ENCODE measurements at places on chromosomes 3 and 15.

DNA sequence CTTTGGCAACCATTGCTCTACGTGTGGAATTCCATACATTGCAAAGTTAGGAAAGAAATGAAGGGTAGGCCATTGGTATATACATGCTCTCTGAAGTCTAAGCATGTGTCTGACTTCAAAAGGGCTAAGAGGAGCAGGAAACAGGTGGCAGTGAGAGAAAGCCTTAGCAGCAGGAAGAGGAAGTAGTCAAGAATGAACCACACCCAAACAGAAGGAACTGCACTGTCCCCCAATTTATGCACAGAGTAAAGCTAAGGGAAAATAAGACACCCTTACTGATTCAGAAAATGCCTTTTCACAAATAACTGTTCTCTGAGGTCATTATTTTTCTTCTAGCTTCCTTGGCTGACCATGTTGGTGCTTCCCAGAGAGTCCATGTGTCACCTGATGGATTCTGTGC lies 575.4 kb downstream of the NTRK3 start:
- no peak for DNase-seq

DNA sequence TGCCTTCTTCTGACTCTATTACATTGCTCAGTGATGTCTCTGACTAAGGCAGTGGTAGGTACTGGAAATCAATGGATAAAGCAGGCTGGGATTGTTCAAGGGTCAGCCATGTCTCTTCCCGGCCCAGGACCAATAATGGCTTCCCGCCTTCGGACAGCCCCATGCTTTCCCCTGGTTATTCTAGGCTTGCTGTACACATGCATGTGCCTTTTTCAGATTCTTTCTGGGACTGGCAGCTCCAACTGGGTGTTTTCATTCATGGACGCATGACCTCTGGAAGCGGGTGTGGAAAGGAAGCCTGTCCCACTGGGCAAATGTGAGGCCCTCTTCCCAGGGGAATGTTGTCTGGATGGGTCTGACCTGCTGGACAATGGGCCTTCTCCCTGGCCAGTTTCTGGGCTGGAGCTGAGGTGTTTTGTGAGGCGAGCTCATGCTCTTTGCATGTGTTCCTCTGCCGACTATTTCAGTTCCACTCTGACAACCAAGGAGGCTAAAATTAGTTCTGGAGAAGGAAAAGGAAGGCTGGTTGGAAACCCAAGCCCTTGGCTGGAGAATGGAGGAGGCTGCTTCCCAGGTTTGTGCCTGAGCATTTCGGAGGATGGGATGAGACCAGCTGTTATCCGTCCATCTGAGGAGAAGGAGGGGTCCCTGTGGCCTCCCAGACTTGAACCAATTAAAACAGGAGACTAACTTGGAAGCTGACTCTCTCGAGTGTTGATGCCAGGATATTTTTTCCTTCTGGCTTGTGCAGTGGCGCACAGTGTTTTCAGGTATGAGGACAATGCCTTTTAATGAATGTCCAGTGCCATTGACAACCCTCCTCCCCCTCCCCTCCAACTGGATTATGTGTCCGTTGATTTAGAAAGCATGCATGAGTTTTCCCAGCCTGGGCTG lies 6.9 kb downstream of the ACVR2B start:
- no peak for DNase-seq

DNA sequence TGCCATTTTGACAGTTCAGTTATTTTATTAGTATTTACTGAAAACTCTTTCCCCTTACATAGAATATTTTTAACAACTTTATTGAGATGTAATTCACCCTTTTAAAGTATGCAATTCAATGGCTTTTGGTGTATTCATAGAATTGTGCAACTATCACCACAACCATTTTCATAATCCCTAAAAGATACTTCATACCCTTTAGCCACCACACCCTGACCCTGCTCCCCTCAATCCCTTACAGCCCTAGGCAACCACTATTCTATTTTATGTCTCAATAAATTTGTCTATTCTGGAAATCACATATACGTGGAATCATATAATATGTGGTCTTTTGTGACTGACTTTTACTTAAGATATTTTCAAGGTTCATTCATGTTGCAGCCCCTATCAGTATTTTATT lies 29.7 kb downstream of the TEX9 start:
- no peak for DNase-seq

DNA sequence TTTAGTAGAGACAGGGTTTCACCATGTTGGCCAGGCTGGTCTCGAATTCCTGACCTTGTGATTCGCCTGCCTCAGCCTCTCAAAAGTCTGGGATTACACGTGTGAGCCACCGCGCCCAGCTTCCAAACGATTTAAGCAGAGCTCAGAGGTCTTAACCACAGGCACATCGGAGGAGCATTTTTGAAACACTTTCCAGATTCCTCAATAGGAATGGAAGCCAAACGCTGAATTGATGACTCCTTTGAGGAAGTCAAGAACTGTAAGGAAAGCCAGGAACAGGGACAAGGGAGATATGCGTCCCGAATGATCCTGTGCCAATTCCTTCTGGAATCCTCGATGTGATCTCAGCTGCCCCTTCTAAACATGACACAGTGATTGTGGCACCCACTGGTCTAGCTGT lies 40.0 kb downstream of the TRH start:
- DNase-seq = no peak

DNA sequence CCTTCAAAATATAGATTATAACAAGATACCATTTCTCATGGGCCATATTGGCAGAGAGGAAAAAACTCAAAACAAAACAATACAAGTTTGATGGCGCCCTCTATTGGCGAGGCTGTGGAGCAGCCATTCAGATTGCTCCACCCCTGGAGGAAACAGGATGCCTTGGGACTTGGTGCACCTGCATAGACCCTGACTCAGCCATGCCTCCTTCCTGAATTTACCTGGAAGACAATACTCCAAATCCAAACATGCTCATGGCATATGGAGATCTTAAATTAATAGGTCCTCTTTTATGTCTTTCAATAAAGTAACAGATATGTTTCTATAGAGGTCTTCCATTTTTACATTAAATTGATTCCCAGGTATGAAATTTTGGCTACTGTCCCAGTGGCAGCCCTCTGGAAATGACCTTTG lies 90.0 kb downstream of the APBA2 start:
- DNase-seq = peak; percentile 46

- DNase-seq = no peak
Observed at GRCh38 chr3:158258619-158259018, 148.7 kb downstream of the RSRC1 start.

- peak; percentile 43 for DNase-seq
Observed at GRCh38 chr15:68114356-68114755, 60.2 kb downstream of the PIAS1 start.

GRCh38 chr15:29736012-29736743 lies 86.1 kb downstream of the TJP1 start:
- DNase-seq = peak; percentile 22

GRCh38 chr15:46496491-46497115 lies 861.8 kb downstream of the SQOR start:
- DNase-seq = no peak

- DNase-seq = no peak
Observed at GRCh38 chr3:157336252-157337009, 100.2 kb upstream of the PTX3 start.

DNA sequence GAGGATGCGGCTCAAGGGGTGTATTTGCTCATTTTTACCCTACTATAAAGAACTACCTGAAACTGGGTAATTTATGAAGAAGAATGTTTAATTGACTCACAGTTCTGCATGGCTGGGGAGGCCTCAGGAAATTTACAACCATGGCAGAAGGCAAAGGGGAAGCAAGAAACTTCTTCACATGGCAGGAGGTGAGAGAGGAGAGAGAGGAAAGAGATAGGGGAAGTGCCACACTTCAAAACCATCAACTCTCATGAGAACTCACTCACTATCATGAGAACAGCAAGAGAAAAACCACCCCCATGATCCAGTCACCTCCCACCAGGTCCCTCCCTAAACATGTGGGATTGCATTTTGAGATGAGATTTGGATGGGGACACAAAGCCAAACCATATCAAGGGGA lies 192.7 kb downstream of the DIPK2A start:
- DNase-seq = no peak

DNA sequence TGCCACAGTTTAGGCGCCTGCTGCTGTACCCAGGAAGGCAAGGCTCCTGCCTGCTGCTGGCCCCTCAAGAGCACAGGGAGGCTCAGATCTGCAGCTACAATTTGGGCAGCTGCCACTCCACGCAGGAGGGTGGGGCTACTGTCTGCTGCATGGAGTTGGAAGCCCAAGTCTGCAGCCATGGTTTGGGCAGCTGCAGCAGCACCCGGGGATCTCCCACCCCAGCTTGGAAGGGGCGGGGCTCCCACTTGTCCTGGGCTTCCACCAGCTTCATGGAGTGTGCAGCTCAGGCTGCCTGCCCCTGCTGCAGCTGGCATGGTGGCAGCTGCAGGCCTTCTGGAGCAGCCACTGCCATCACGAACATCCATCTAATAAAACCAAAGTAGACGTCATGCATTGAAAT lies 512.9 kb downstream of the PYDC2 start:
- no peak for DNase-seq

- DNase-seq = no peak
Observed at GRCh38 chr3:172705170-172705569, 5.7 kb downstream of the NCEH1 start.

GRCh38 chr3:54628888-54629441 lies 298.9 kb downstream of the LRTM1 start:
- no peak for DNase-seq

GRCh38 chr3:149812606-149813366 lies at the start of gene RNF13:
Gene RNF13, plus strand, starts transcription at chr3:149813215. Its CDS starts 32,812 bp downstream, at chr3:149846027.
- peak; percentile 95 for DNase-seq

- no peak for DNase-seq
Observed at GRCh38 chr3:150306083-150306482, 102.0 kb upstream of the TSC22D2 start.

- DNase-seq = no peak
Observed at GRCh38 chr3:87161013-87161412, 66.1 kb upstream of the CHMP2B start.

GRCh38 chr3:116835658-116836057 lies 126.1 kb downstream of the TUSC7 start:
- no peak for DNase-seq

DNA sequence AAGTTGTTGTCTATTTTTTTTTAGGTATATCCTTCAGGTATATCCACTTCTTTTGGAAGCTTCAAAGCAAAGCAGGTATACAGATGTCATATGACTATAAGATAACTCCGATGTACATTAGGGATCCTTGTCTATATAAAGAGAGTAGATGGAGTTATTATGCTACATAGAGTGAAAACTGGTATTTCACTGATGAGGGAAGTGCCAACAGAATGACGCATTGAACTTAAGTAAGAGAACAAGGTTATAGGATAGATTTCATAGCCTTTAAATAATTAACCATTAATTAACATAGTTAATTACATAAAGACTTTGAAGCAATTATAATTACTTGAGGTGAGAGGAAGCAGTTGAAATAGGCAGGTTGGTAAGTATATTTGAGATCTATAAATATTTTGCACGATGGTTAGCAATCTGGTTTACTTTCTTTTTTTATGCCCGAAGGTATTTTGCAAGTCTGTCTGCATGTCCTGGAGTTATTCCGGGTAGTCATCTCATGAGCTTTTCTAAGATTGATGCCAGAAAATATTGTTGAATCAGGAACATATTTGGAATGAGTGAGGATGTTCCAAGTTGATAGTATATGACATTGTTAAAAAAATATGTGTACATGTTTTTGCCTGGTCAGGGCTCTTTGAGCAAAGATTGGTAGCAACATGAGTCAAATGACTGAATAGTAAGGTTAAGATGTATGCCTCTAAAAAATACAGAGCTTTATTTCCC lies 299.5 kb upstream of the KCNMB2 start:
- no peak for DNase-seq

- DNase-seq = no peak
Observed at GRCh38 chr3:123491966-123492587, 43.2 kb upstream of the ADCY5 start.

DNA sequence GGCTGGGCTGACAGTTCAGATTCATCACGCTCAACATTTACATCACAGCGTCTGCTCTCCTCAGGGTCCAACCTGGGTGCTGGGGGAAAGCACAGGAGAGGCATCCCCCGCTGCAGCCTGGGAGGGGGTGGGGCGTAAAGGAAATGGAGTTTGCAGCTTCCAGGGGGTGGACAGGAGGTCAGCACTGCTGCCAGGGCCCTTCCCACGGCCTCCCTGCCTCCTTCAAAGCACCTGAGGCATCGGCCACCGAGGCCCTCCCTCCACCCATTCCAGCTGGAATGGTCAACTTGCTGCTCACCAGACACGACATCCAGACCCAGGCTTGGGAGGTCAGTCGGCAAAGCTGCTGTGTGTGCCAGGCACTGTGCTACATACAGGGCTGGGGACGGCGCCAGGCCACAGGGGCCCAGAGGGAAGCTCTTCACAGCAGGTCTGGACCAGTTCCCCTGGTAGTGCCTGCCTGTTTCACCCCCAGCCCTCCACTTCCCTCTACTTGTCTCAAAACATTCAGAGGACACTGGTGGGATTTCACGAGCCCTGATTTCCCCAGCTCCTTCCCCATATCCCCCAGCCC lies 120.7 kb downstream of the ANP32A start:
- DNase-seq = no peak

DNA sequence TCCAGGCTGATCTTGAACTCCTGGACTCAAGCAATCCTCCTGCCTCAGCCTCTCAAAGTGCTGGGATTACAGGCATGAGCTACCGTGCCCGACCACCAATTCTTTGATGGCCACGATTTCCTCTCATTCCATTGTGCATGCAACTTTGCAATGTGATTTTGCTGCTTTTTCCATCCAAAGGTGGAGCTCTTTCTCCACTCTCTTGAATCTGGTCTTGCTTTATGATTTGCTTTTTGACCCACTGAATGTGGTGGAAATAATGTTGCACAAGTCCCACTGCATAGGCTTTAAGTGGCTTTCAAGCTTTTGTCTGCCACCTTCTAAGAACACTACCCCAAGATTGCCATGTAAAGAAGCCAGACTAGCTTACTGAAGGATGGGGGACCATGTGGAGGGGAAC lies 10.6 kb downstream of the RPS27L start:
- DNase-seq = peak; percentile 13

DNA sequence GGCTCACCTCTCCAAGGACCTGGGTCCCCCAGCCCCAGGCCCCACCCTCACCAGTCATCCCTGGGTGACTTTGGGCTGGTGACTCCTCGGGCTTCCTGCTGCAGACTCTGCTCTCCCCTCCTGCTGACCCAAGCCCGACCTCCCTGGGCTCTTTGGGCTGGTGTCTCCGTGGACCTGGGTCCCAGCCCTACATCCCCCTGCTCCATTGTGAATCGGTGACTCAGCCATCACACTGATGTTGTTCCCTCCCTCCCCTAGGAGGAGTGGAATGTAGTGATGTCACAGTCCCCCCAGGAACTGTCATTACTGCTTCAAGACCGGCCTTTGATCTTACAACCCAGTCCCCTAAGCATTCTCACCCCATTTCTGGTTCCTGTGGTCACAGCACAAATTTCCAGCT lies 83.7 kb downstream of the ADAMTS7 start:
- peak; percentile 37 for DNase-seq

GRCh38 chr3:100419406-100419805 lies 18.1 kb downstream of the LNP1 start:
- DNase-seq = no peak

DNA sequence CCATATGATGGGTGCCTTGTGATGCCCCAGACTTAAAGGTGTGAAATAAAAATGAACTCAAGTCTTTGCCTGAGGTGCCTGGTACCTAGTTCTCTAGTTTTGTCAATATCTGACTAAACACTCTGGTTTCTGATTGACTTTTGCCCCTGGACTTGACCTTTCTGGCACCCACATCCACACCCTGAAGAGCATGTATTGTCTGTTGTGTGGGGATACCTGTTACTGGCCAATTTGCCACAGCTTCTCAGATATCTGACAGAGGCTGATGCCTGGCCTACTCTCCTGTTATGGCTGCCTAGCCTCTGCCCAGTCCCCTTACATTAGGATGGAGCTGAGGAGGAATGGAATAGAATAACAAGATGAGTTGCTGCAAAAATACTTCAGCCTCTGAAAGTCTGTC lies 3.6 kb downstream of the ZBTB38 start:
- no peak for DNase-seq

- no peak for DNase-seq
Observed at GRCh38 chr15:56767315-56767714, 34.0 kb upstream of the ZNF280D start.

All from RPMI7951 (cell line).